ENCODE measurements at places on chromosomes 16 and 17. TPM values are rescaled to one million over a fixed set of nuclear protein-coding genes. Genes with fewer than 3 reads are reported as not detected.

- DNase-seq: no peak
Measured at GRCh38 chr16:58425756-58426494, 33.7 kb downstream of the GINS3 start.

- peak; percentile 43 for DNase-seq
Measured at GRCh38 chr16:75320435-75320834, 69.0 kb upstream of the BCAR1 start.

DNA sequence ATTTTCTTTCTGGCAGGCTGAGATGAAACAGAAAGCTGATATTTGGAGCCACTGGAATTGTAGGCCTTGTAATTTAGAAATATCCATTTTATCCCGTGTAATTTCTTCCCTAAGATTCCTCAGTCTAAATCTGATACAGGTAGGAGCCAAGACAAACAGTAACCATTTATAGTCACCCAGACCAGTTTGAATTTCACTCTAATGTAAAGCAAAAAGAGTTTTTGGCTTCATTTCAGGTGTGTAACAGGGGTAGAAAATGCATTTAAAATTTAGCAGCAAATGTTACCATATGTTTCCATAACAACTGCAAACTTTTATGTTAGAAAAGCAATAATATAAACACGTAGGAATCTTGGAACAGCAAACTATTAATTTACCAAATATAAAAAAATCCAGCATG is 249.4 kb downstream of the FTO start:
- no peak for DNase-seq

The CDRT15 gene
- not detected for total RNA-seq

Measured in A172 (cell line).